Adipose tissue (tissue), 3 donors: ENCODE measurements at places on chromosomes 6 and 20. TPM values are rescaled to one million over a fixed set of nuclear protein-coding genes. Genes with fewer than 3 reads are reported as not detected.

The PHACTR1 gene
- 1.3 TPM for polyA plus RNA-seq

The HAO1 gene
- not detected for polyA plus RNA-seq

The PCSK2 gene
- 4.2 TPM for polyA plus RNA-seq

The PRICKLE4 gene
- polyA plus RNA-seq = 3.1 TPM

The UST gene
- polyA plus RNA-seq = 6.5 TPM

The ULBP1 gene
- polyA plus RNA-seq = 0.03 TPM

The LTV1 gene
- polyA plus RNA-seq = 22.0 TPM

The THBD gene
- polyA plus RNA-seq = 7.5 TPM

The BPIFB2 gene
- not detected for polyA plus RNA-seq

The KCNQ5 gene
- under 0.01 TPM for polyA plus RNA-seq

The DNAH8 gene
- not detected for polyA plus RNA-seq

The SLC17A1 gene
- polyA plus RNA-seq = not detected

The AHCY gene
- 104 TPM for polyA plus RNA-seq

The LAMA2 gene
- polyA plus RNA-seq = 9.7 TPM

The VPS52 gene
- polyA plus RNA-seq = 40.3 TPM

The BFSP1 gene
- 0.68 TPM for polyA plus RNA-seq

The ZBTB12 gene
- polyA plus RNA-seq = 5.2 TPM

The PTCRA gene
- polyA plus RNA-seq = not detected

The ZC3H12D gene
- polyA plus RNA-seq = 0.30 TPM

The FOXF2 gene
- 2.1 TPM for polyA plus RNA-seq

The TFAP2D gene
- polyA plus RNA-seq = not detected

The TBX18 gene
- 4.5 TPM for polyA plus RNA-seq

The KIF25 gene
- polyA plus RNA-seq = 0.22 TPM

The TCP11 gene
- polyA plus RNA-seq = 0.04 TPM

The SMOC2 gene
- 34.4 TPM for polyA plus RNA-seq

The COL12A1 gene
- 55.7 TPM for polyA plus RNA-seq

The GGTLC1 gene
- polyA plus RNA-seq = not detected

The PSMA7 gene
- 519 TPM for polyA plus RNA-seq

The HLA-G gene
- not detected for polyA plus RNA-seq

The VNN1 gene
- polyA plus RNA-seq = 0.28 TPM

The OR2H1 gene
- polyA plus RNA-seq = not detected

The SUMO4 gene
- polyA plus RNA-seq = not detected

The BPIFA1 gene
- polyA plus RNA-seq = not detected

The SIM1 gene
- polyA plus RNA-seq = not detected

The GMDS gene
- polyA plus RNA-seq = 13.6 TPM

The VPS16 gene
- polyA plus RNA-seq = 34.2 TPM

The CDH4 gene
- polyA plus RNA-seq = 0.11 TPM

The SLPI gene
- polyA plus RNA-seq = 109 TPM

The BPIFA2 gene
- polyA plus RNA-seq = not detected

The WFDC12 gene
- polyA plus RNA-seq = not detected

The PRPH2 gene
- 0.77 TPM for polyA plus RNA-seq

The EYA4 gene
- 0.43 TPM for polyA plus RNA-seq

The FKBP1C gene
- polyA plus RNA-seq = 0.34 TPM

The GABRR1 gene
- not detected for polyA plus RNA-seq

The WFDC13 gene
- polyA plus RNA-seq = not detected

The PKHD1 gene
- 0.01 TPM for polyA plus RNA-seq

The SNAI1 gene
- 2.8 TPM for polyA plus RNA-seq

The ID4 gene
- polyA plus RNA-seq = 19.2 TPM

The ERGIC3 gene
- 189 TPM for polyA plus RNA-seq
